ENCODE measurements at places on chromosomes 5 and 9.

- DNase-seq = no peak
These were observed 1.6 kb downstream of the FABP6 start for GRCh38 chr5:160230686-160231527.

GRCh38 chr5:83011985-83012384 lies 65.2 kb downstream of the TMEM167A start:
- no peak for DNase-seq

DNA sequence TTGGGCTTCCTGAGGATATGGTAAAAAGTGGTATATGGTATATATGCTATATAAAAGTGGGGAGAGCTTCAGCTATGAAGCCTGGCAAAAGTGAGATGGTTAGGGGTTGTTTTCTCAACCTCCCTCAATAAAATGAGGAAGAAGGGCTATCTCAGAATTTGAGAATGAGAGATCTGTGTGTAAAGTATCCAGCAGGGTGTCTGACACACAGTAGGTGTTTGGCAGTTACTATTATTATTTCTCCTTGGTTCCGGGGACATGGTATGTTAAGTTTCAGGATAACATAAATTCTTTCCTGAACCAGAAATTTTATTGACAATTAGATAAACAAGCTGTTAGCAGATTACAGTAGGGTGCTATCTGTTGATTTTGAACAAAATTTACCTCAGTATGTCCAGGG lies 94.1 kb downstream of the DENND1A start:
- no peak for DNase-seq

- no peak for DNase-seq
These were observed 459.6 kb downstream of the RAB3C start for GRCh38 chr5:59042201-59043055.

GRCh38 chr5:65556181-65556580 lies 6.8 kb downstream of the CENPK start:
- no peak for DNase-seq

- DNase-seq = no peak
These were observed 265.8 kb downstream of the ADAMTSL1 start for GRCh38 chr9:18739641-18740318.

- DNase-seq = no peak
These were observed 30.2 kb upstream of the CCNG1 start for GRCh38 chr5:163407034-163407655.

GRCh38 chr9:19255112-19255511 lies 24.6 kb downstream of the DENND4C start:
- DNase-seq = no peak

- no peak for DNase-seq
These were observed 27.3 kb downstream of the FOXE1 start for GRCh38 chr9:97880336-97880735.

GRCh38 chr5:156420665-156421064 lies 93.7 kb downstream of the SGCD start:
- DNase-seq = no peak

DNA sequence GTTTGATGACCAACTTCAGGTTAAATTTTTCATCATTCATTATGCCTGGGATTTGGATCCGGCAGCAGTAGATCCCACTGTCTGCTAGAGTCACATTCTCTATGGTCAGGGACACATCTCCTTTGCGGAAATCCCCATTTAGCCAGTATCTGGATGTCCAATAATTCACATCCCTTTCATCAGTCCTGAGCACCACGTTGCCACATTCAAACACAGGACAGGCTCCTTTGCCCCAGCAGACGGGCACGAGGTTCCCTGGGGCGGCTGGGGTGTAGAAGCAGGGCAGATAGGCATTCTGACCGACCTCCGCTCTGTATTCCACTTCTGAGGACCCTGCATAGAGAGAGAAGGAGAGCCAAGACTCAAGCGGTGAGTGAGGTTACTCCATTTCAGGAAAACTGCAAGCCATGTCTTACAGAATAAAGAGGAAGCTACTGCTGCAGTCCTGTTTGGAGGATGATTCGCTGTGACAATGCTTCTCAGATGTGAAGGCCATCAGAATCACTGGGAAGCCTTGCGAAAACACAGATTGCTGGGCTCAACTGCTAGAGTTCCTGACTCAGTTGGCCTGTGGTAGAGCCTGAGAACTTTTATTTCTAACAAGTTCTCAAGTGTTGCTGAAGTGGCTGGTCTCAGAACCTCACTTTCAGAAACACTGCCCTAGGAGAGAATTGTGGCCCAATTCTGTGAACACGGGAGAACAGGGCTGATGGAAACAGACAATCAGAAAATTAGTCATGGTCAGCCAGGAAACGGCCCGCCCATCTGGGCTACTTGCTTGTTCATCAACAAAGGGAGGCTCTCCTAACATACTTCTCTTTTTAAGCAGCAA lies 2.0 kb downstream of the HAVCR2 start:
- no peak for DNase-seq

DNA sequence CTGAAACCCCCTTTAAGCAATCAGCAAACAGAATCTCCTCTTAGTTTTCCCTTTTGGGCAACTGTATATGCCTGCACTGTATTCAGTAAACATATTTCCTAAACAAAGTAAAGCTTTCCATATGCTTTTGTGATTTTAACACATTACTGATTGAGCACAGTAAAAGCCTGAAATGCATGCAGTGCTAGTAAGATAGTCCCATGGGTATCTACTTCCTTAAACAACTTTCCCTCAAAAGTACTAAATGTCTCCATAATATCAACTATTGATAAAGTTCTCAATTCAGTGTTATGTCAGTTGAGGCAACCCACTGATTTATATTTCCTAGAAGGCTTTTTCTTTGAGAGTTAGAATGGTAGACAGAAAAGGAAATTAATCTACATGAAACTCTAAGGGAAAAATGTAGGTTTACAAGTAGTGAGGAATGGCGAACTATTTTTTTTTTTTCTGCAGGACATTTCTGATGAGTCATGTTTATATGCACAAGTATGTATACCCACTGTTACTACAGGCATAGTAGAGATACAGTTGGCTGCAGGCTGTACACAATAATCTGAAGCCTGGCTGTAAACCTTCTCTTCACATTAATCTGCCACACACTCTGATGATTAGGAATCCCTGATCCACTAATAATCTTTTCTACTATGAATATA lies 31.2 kb upstream of the CEP120 start:
- DNase-seq = no peak

DNA sequence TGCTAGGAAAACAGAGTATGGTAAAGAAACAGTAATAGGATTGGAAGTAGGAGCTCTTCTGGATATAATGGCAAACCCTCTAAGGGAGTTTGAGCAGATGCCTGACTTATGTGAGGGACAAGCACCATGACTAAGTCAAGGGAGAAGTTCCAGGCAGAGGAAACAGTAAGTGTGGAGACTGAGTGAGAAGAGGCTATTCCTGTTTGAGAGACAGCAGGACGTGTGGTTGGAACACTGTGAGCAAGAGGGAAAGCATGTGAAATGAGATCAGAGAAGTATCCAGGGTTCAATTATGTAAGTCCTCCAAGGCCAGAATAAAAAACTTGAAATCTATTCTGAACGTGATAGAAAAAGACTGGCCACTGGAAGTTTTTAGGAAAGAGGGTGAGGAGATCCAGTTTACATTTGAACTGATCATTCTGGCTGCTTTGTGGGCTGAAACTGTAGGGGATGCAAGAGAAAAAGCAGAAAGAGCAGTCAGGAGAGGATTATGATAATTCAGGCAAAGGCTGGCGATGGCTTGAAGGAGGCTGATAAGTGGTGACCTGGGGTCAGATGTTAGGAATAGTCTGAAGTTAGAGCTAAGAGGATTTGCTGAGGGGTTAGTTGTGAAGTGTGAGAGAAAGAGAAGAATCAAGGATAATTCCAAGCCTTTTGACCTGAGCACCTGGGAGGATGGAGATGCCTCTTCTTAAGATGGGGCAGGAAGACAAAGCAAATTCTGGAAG lies 19.2 kb downstream of the DMAC1 start:
- no peak for DNase-seq

DNA sequence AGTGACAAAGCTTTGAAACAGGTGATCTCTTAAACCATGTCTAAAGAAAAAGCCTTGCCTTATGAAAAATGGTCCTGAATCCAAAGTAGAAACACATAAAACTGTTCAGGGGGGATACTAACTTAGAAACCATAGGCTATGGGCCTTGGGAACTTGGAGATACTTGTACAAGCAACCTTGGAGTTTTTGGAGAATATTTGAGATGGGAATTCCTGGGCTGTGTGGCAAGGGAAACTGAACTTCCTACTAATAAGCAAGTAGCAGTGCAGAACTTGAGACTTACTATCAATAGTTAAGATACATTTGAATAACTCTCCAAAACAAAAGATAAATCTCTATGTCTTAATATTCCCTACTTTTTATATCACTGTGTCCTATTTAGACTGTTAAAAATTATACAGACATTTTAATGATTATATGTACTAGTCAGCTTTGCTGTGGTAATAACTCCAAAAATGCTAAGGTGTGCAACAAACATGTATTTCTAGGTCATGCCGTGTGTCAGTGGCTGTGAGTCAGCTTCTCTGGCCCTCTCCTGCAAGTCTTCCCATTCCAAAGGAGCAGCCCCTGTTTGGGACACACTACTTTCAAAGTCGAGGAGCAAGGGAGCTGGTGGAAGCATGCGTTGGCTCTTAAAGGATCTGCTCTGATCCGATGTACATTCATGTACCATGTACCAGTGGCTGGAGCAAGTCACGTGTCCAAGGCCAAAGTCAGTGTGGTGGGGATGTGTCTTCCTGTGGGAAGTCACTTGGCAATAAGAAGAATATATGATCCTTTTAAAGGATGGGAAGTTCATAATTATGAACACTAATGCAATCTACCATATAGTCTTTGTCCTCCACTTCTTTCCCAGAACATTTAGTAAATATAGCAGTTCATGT lies 39.6 kb downstream of the SNX30 start:
- DNase-seq = no peak

- no peak for DNase-seq
These were observed 14.2 kb upstream of the PHF2 start for GRCh38 chr9:93562157-93562556.

GRCh38 chr5:119397518-119398380 lies 41.9 kb downstream of the TNFAIP8 start:
- DNase-seq = no peak

DNA sequence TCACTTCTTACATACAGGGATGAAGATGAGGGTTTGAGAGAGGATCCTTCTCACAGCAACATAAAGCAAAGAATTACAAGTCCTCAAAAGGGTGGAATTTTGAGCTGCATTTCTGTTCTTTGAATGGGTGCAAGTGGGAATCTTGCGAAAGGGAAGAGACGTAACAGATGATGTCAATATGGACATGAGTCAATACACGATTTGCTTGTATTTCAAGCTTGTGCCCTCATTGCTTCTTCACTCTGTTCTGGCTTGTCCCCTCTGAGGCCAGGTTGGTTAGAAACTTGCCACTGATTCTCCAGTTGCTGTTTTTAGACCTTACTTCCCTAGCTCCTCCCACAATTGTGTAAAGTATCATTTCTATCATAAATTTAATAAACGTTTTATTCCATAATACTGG lies 104.8 kb upstream of the CLINT1 start:
- DNase-seq = no peak

- DNase-seq = no peak
These were observed 900.0 kb upstream of the CDH10 start for GRCh38 chr5:25544652-25545249.

DNA sequence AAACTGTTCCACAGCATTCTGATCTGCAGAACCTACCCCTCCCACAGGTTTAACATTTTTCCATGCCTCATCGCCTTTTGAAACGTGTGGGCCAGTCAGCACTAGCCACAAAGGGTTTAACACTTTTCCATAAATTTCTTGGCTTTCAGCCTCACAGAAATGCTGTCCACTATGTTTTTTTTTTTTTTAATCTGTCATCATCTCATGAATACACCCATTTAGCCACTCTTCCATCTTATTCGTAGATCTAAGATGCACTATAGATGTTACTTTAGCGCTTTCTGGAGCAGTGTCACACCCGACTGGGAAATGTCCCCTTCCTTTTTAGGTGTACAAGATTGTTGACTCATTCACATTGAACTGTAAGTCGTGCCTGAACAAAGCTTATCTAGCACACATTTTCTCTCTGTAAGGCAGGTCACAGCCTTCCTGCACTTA lies 62.3 kb downstream of the GCNT1 start:
- no peak for DNase-seq

DNA sequence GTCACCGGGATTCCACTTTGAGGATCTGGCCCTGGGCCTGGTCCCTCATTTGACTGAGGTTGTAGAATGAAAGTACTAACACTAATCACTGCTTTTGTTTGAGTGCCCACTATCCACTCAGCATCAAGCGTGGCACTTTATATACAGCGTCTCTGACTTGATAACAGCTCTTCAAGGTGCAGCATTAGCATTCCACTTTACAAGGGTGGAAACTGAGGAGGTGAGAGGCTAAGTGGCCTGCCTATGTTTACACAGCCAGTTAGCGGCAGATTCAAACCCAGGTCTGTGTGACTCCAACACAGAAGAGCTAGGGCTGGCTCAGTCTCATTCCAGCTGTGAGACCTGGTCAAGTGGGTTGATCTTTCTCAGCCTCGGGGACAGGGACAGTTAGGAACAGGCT lies 5.9 kb downstream of the KCNMB1 start:
- no peak for DNase-seq

DNA sequence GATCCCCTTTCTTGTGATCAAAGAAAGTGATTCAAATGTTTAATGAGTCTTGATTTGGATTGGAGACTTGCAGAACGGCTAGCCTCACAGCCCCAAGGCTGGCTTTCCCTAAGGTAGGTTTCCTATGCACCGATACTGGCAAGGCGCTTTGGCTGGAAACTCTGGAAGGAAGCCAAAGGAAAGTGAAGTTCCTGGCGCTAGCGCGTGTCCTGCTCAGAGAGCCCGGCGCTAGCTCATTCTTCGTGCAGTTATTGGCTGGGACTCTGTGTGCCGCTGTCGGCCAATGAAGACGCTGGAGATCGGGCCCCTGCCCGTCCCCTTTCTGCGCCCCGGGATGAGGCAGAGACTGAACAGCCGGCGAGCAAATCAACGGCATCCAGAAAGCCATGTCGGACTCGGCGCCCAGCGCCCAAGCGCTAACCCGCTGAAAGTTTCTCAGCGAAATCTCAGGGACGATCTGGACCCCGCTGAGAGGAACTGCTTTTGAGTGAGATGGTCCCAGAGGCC lies at the start of gene PCDHGC3:
Gene PCDHGC3, plus strand, starts transcription at position 342 of the 507 bp plus-strand sequence. Its CDS starts 151 bp downstream, at position 493.
- no peak for DNase-seq

DNA sequence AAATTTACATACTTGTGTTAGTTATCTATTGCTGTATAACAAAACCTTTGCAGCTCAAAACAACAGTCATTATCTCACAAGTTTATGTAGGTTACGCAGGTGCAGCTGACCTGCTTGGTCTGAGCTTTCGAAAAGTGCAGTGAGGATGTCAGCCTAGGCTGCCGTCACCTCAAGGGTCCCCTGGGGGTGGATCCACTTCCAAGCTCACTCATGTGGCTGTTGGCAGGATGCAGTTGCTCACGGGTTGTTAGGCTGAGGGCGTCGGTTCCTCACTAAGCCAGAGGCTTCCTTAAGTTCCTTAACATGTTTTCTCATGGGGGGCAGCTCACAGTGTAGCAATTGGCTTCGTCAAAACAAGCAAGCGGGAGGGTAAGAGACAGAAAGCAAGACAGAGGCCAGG lies 139.8 kb downstream of the DOCK8 start:
- DNase-seq = no peak

Data from NCI-H1417 treated with DMSO at 0.1 percent for 48 hours (cell line).